Endothelial cell of umbilical vein (primary cell): ENCODE measurements at places on chromosomes 1 and 21. TPM values are rescaled to one million over a fixed set of nuclear protein-coding genes. Genes with fewer than 3 reads are reported as not detected.

SYT14 gene
- total RNA-seq, result 0.18 and 0.30 TPM in 2 replicates

S100A7A gene
- total RNA-seq, result not detected in 2 replicates

NPPB gene
- not detected in 2 replicates for total RNA-seq

OR2G6 gene
- total RNA-seq, result not detected in 2 replicates

BTBD8 gene
- total RNA-seq, result 1.5 and 1.7 TPM in 2 replicates

GJA5 gene
- 0.55 and 3.2 TPM in 2 replicates for total RNA-seq
